H54 (cell line): ENCODE measurements at places on chromosomes 7 and 10.

DNA sequence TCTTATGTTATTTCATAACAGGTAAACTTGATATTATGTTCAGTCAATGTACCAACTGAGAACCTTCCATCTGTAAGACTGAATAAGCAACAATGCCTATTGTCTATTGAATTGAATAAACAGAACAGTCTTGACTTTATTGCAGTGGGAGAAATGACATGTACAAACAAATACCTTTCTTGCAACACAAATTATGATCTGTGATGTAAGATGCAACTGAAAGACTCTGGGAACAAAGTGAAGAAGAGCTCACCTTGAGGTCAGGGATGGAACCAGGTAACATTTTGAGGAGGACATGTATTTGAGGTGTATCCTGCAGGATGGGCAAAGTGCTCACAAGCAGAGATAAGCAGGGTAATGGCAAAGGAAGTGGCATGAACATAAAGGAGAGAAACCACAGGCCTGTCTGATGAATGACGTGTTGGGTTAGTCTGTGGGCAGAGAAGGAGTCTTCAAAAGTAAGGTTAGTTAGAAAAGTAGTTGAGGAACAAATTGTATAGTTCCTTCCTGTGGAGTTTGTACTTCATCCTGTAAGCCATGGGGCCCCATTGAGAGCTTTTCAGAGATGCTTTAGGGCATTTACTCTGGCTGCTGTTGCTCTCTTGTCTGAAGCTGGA lies 9.5 kb downstream of the PNLIPRP3 start:
- no peak for DNase-seq

GRCh38 chr7:47942132-47942531 lies 6.1 kb downstream of the PKD1L1 start:
- DNase-seq: no peak

DNA sequence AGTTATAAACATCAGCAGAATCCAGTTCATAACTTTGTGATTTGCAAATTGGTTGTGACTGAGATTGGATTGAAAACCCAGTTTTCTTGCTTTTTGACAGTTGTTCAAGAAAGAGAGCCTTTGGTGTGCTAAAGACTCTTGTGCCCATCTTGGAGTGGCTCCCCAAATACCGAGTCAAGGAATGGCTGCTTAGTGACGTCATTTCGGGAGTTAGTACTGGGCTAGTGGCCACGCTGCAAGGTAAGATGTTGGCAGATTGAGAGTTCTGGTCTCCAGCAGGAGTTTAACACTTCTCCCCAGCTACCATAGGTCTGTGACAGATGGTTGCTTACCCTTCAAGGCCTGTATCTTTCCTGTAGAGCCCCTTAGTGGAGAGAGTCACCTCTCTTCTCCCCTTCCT lies 2.6 kb downstream of the SLC26A4 start:
- DNase-seq: no peak

GRCh38 chr10:76719006-76719405 lies 918.6 kb downstream of the KCNMA1 start:
- no peak for DNase-seq

- DNase-seq: no peak
Measured at GRCh38 chr7:27224983-27225934, 17.3 kb upstream of the EVX1 start.

DNA sequence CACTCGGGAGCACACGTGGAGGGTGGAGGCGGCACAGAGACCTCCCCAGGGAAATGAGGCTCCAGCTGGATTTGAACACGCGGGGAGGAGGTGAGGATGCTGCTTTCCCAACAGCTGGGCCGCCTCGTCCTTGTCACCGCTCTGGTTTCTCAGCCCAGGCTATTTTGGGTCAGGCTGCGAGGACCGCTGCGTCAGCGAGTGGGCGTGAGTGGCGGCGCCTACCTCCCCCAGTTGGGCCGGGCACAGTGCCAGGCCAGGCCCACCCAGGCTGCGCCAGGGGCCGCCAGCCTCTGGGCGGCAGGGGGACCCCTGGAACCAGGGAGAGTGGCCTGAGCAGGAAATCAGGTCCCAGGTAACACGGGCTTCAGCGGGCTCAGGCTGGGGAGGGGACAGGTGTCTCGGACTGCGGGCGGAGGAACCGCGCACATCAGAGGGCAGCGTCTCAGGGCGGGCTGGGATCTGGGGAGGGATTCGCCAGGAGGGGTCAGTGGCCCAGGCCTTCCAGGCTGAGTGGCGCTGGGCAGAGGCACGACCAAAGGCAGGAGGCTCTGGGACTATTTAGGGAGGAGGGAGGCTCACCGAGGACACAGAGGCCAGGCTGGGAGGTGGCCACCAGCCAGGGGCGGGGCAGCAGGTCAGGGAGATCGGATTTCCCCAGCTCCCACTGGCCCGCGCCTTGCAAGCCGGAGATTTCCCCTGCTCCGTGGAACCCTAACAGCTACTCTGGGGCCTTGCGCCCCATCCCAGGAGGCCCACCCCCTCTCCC lies 125.2 kb upstream of the RET start:
- DNase-seq: no peak

GRCh38 chr10:84348447-84348846 lies 20.1 kb downstream of the CCSER2 start:
- peak; percentile 50 for DNase-seq

GRCh38 chr10:102919992-102920739 lies 2.1 kb downstream of the CNNM2 start:
- DNase-seq: no peak

GRCh38 chr7:116977172-116977571 lies 23.9 kb downstream of the ST7 start:
- DNase-seq: no peak

DNA sequence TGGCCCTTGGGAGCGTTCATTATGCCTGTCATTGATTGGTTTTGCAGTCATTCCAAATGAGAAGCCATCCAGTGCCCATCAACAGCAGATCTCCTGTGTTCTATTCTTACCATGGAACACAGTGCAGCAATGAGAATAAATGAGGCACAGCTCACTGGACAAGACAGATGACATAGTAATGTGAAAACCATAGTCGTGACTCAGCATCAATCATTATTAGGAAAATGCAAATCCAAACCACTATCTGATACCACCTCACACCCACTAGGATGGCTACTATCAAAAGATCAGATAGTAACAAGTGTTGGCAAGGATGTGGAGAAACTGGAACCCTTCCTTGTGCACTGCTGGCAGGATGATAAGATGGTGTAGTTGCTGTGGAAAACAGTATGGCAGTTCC lies 144.7 kb downstream of the ARHGAP22 start:
- no peak for DNase-seq

GRCh38 chr10:132631338-132631735 lies 93.8 kb downstream of the INPP5A start:
- DNase-seq: no peak

DNA sequence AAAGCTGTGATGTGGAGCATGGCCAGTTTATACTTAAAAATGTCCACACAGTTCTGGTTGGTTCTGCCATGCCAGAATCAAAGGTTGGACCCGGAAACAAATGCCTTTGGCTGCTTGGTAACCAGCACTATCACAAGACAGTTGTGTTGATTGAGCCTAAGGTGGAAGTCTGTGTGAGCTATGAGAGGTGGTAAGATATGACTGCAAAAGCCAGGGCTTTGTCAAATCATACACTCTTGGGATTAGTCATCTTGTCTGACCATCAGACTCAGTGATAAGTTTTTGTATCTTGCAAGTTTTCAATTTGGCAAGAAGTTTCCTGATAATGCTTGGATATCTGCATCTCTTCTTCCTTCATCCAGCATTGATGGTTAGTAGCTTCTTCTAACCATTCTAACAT lies 35.5 kb downstream of the GPR141 start:
- DNase-seq: no peak

DNA sequence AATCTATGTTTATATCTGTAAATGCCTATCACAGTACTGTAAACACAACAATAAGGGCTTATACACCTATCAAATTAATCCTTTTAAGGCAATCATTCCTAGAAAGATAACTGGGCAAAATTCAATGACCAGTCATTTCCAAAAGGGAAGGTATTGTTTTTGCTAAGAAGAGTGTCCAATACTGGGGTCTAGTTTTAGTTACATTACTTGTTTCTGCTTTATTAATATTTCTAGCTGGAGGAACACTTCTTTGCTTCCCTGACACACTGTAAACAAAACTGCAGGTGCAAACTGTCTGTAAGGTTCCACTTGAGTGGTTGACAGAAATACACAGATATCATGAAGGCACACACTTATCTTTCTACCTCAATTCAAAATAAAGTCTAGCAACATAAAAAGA lies 84.2 kb upstream of the FAM133B start:
- no peak for DNase-seq

DNA sequence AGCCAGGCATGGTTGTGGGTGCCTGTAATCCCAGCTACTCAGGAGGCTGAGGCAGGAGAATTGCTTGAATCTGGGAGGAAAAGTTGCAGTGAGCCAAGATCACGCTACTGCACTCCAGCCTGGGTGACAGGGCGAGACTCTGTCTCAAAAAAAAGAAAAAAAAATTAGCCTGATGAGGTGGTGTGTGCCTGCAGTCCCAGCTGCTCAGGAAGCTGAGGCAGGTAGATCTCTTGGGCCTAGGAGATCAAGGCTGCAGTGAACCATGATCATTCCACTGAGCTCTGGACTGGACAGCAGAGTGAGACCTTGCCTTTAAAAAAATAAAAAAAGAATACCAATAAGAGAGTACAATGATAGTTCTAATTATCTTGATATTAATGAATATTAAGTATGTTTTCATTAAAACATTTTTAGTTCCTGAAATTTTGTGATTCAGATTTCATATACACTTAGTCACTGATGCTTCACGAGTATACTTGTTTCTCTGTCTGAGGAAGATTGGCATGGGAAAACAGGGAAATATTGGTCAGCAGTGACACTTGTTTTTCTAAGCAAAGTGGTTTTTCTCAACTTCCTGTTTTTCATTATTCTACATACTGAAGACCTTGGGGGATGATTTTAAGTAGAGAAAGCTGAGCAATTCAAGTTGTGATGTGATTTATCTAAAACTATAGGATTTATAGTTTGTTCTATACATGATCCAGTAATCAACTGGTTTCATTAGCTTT lies 76.8 kb downstream of the ADK start:
- DNase-seq: peak; percentile 19

GRCh38 chr10:24821986-24822385 lies 98.3 kb upstream of the ARHGAP21 start:
- DNase-seq: no peak

GRCh38 chr10:103316087-103316486 lies 34.9 kb downstream of the PCGF6 start:
- no peak for DNase-seq

GRCh38 chr10:125838802-125839575 lies 15.6 kb downstream of the BCCIP start:
- DNase-seq: no peak
